NCI-H1048 (cell line): ENCODE measurements at places on chromosomes 16 and 17.

DNA sequence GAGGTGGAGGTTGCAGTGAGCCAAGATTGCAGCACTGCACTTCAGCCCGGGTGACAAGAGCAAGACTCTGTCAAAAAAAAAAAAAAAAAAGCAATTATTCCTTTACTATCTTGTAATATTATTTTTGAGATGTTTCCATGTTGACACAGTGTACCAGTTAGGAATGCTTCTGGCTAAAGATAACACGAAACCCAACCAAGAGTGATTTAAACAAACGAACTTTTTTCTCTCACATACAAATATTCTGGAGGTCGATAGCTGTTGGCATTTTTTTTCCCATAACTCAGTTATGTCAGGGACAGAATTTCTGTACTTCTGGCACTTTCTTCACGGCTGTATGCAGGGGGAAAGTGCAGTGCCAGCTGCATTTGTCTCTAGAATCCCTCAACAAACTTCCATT lies 9.9 kb upstream of the PPM1D start:
- no peak for DNase-seq

GRCh38 chr17:57080718-57081117 lies 4.3 kb upstream of the AKAP1 start:
- no peak for DNase-seq

- DNase-seq = no peak
Measured at GRCh38 chr16:51699686-51700396, 548.8 kb upstream of the SALL1 start.

DNA sequence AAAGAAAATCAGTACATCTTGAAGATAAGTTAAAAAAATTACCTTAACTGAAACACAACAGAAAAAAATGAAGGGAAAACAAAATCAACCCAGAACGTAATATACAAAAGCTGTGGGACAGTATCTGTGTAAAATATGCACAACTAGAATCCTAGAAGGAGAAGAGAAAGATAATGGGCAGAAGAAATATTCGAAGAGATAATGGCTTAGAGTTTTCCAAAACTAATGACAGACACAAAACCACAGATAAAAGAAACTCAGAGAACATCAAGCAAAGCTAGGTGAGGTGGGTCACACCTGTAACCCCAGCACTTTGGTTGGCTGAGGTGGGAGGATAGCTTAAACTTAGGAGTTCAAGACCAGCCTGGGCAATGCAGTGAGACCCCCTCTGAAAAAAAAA lies 117.1 kb downstream of the TRIM37 start:
- no peak for DNase-seq

GRCh38 chr17:35545150-35545549 lies 7.7 kb upstream of the SLFN12L start:
- no peak for DNase-seq

DNA sequence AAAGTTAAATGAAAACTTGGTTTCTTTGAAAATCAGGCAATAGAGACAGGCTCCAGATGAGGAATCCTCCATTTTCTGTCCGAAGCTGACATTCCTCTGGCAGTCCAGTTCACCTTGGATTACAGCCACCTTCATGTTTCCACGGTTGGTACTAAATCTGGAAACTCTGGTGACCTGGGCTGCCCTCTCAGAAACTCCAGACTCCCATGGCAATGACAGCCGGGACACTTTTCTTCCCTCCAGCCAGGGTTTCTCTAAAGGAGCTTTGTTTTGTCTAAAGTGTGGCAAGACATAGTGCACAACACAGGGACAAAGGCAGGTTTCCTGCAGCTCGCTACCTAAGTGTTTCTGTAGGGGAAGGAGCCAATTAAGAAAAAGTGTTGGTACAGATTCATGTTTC lies 36.0 kb downstream of the CLUAP1 start:
- no peak for DNase-seq
